ENCODE measurements at places on chromosomes 1 and 21. TPM values are rescaled to one million over a fixed set of nuclear protein-coding genes. Genes with fewer than 3 reads are reported as not detected.
A peak's percentile ranks its signal among the peaks of the same experiment; 100 is the strongest.

The OR6K3 gene
- not detected for total RNA-seq

The HCRTR1 gene
- total RNA-seq = not detected

The TTC22 gene
- 10.6 TPM for total RNA-seq

The RNU1-1 gene
- total RNA-seq = 2,371 TPM

The VCAM1 gene
- not detected for total RNA-seq

DNA sequence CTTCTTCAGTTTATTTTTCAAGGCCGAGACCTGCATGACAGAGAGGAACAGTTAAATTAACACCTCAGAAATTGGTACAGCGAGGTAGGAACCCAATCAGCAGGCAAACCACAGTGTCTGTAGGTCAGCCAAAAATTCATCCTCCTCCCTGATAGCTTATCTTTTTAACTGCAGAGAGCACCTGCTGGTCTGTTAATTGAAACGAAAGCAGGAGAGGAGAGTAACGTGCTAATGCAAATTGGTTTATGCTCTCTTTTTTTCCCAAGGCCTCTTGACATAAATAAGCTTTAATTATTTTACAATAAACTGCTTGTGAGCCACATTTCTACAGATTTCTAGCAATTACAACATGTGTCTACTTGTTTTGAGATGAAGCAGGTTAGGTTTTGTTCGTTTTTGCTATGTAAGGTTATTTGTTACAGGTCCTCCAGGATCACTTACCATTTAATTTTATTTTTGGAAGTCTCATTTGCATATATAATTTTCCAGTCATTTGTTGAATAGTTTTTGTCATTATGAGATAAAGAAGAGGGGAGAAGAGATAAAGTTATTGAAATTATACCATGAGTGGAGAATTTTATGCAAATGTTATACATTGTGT, 179.9 kb downstream of the DENND1B start:
- no peak for ATAC-seq

GRCh38 chr1:8239039-8239305, 78.9 kb upstream of the SLC45A1 start:
- ATAC-seq = no peak

DNA sequence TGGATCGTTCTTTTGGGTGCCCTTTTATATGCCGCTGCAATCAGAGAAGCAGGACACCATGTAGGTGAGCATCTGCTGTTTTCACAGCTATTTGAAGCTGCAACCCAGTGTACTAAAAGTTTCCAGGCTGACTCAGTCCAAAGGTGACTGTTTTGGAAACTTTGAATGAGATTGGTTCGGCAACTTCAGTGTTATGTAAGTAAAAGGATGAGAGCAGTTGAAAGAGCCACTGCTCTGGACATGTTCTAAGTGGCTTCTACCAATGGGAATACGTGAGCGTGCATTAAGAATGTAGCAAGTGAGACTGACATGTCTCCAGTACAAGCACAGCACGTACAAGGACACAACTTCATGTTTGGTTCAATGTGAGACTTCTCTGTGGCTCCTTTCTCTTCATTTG, 55.6 kb downstream of the DDR2 start:
- ATAC-seq = peak; percentile 80

DNA sequence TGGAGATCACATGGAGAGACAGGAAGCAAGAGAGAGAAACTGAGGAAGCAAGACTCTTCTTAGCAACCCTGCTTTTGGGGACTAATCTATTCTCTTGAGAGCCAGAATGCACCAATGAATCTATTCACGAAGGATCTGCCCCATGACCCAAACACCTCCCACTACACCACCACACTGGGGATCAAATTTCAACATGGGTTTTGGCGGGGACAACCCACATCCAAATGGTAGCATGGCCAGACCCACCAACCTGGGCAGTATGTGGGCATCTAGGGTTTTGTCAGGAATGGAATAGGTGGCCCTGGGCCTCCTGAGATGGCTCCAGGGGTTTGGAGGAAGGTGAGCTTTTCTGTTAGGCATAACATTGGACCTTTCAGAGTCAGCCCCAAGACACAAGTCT, 33.7 kb downstream of the NENF start:
- no peak for ATAC-seq

GRCh38 chr1:24754229-24754628, 9.0 kb downstream of the CLIC4 start:
- ATAC-seq = no peak

DNA sequence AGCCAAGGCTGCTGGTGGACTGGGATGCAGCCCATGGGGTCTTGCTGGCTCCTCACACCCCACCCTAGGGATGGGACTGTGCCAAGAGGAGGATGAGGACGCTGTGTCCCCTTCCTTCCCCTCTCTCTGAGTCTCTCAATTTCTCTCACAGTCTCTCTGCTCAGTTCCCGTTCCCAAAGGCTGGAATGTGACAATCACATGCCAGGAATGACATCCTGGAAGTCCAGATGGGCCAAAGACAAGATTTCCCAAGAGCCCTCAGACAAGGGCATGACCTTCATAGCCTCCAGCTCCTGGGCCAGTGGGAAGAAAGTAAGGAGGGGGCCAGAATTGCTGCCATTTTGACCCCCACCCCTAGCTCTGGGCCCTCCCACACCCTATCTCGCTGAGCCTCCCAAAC, 7.6 kb upstream of the CDCP2 start:
- no peak for ATAC-seq

DNA sequence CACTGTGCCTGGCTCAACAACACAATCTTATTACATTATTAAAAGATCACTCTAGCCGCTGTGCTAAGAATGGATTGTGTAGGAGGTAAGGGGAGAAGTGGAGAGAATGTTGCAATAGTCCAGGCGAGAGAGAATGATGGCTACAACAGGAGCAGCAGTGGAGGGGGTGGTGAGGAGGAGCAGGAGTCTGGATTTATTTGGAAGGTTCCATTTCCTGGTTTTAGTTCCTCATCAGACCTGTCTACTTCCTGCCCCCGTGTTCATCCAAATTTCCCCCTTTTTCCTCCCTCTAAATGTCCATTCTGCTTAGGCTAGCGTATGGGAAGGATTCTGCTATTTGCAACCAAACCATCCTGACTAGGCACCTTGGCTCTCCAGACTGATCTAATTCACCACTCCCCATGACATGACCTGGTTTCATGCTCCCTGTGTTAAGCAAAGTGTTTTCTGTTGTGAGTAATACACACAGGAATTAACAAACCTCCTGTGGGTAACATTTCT, 35.1 kb upstream of the EYA3 start:
- no peak for ATAC-seq

GRCh38 chr1:31510304-31510703, 66.0 kb upstream of the TINAGL1 start:
- no peak for ATAC-seq

DNA sequence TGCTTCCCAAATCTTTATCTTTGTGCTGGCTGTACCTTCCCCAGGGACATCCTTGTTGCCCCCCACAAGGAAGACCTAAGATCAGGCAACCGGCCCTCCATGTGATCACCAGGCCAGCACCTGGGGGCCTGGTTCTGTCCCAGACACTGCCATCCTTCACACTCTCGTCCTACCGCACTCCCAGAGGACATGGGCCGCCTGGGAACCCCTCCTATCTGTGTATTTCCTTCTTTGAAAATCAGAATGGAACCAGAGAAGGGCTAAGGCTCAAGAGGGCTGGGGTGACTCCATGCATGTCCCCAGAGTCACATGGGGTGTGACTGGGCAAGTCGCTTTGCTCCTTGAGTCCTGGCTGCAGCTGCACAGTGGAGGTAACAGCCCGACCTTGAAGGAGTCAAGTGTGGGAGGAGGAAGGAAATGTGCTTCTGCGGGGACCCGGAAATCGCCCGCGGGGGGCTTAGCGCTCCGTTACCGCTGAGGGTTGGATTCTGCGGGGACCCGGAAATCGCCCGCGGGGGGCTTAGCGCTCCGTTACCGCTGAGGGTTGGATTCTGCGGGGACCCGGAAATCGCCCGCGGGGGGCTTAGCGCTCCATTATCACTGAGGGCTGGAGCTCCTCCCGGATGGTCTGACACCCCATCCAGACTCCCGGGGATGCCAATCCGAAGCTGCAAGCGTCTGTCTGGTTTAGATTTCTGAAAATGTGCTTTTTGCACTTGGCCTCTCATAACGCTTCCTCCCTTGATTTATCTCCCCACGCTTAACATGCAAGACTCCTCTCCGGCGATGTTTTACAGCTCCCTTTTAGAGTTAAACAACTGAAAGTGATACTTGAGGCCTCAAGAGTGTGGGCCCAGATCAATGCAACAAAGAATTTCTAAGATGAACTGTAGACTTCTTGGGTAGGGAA, 278.9 kb downstream of the NPHP4 start:
- no peak for ATAC-seq

GRCh38 chr1:110085671-110086070, 15.2 kb upstream of the ALX3 start:
- ATAC-seq = no peak

GRCh38 chr1:201254625-201255478, 28.5 kb upstream of the PKP1 start:
- ATAC-seq = peak; percentile 60

DNA sequence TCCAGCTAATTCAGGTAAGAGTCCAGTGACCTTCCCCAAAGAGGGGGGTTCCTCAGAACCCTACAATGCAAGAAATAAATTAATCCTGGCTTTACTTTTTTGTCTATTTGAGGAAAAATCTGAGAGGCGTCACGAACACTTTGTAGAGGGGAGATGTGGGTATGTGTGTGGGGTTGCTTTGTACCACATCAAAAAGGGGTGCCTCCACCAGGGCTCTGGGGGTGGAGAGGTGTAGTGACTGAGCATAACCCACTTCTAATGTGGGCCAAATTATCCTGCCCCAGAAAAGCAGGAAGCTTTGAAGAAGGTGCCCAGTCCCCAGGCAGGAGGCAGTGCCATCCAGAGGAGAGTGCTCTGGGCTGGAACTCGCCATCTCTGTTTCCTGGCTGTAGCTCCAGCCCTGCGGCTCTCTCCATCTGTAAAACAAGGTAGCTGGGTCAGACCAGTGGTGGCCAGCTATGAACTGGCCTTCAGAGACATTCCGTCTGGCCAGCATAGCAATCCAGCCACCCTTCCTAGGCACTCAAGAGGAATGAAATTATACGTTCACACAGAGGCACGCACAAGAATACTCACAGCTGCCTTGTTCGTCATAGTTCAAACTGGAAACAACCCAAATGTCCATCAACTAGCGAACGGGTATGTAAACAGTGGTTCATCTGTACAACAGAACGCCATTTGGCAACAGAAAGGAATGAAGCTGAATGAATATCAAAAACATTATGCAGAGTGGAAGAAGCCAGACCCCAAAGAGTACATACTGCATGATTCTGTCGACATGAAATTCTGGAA, 45.4 kb upstream of the TNFRSF1B start:
- ATAC-seq = no peak

DNA sequence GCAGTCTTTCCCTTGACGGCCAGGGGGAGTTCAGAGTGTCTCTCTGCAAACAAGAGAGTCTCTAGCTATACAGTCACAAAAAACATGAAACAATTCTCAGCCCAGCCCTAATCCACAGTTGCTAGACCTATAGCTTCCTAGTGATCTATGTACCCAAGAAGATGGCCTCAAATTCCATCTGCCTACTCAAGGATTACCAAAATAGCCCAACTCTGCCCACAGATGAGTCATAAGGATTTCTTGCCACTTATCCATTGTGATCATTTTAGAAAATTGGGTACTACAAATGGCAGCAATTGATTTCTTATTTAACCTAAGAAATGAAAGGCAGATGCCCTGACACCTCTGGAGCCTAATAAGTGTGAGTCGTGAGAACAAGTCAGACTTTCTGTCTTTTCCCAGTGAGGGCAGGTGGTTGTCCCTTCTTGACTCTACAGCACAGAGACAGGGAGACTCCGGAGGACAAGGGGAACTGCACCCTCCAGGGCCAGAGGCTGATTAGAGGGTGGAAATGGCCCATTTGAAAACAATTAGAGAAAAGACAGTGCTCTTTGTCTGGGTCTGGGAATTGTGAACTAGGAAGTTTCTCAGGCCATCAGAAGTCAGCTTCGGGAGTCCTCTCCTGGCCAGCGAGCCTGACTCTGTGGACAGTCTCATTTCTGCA, 65.4 kb downstream of the ABCA4 start:
- no peak for ATAC-seq

- no peak for ATAC-seq
Observed at GRCh38 chr1:102546251-102546650, 549.5 kb upstream of the OLFM3 start.

GRCh38 chr21:36820176-36821031, 121.5 kb downstream of the SIM2 start:
- no peak for ATAC-seq

DNA sequence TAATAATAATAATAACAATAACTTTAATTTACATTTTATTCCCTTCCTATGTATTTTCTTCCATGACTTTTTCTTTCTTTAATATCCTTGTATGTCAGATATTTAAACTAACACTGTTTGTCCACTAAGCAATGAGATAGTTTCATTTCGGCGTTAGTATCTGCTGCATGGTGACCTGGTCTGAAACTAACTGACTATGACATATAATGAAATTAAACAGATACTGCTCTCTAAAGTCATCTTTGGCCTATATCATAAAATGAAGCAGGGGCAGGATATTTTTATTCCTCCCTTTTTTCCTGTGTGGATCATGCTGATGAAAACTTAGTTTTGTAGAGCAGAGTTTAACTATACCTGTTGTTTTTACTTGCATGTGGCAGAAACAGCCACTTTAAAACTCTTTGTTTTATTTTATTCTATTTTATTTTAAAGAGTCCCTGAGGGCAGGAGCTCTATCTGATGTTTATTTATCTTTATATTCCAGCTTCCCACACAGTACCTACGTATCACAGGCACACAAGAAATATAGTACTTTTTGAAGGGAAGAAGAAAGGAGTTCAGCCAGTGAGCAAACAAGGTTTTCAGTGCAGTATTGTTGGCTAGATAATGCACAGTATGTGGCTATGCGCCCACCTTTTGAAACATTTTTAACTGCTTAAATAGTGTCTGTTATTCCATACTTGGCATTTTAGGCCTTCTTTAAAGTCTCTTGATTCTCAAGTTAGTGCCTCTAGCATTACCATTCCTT, 165.6 kb downstream of the PHTF1 start:
- ATAC-seq = no peak

DNA sequence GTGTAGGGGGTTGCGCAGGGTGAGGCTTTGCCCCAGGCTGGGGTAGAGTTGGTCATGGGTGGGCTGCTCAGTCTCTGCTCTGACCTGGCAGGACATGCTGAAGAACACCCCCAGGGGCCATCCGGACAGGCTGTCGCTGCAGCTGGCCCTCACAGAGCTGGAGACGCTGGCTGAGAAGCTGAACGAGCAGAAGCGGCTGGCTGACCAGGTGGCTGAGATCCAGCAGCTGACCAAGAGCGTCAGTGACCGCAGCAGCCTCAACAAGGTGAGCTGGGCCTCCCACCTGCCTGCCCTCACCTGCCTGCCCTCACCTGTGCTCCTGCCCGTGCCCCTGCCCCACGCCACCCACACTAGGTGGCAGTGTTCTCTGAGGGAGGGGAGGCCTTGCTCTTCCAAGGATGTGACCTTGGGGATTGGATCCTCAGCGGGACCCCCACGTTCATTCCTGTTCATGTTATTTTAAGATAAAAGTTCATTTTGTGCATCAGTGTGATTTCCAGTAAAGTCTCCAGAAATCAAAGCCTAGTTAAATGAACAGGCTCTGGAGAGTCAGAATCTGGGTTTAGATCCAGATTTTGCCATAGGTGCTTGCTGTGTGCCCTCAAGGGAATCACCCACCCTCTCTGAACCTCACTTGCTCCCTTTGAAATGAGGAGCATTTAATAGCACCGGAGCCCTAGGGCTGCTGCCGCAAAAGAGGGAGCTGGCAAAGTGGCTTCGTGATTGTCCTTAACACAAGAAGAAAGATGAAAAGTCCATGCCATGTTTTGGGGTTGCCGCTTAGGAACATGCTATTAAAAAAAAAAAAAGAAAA, 87.9 kb downstream of the ARHGEF10L start:
- ATAC-seq = no peak

Measured in activated T-helper 17 cell treated with anti-CD3 and anti-CD28 coated beads, Interleukin-2, amount 50 U/mL, for 72 hours (primary cell).